ENCODE measurements at places on chromosomes 4 and X.

GRCh38 chrX:19991350-19991718 is 473 bp upstream of the BCLAF3 start:
- no peak for DNase-seq

- no peak for DNase-seq
Observed at GRCh38 chrX:19718642-19719041, 168.8 kb downstream of the SH3KBP1 start.

- peak; percentile 71 for DNase-seq
Observed at GRCh38 chr4:156677131-156677531, 294.5 kb downstream of the PDGFC start.

GRCh38 chr4:125760201-125760819 is 445.6 kb downstream of the FAT4 start:
- no peak for DNase-seq

GRCh38 chr4:40066651-40067050 is 10.0 kb downstream of the N4BP2 start:
- no peak for DNase-seq

GRCh38 chr4:7173841-7174449 is 18.4 kb upstream of the SORCS2 start:
- DNase-seq, result no peak

DNA sequence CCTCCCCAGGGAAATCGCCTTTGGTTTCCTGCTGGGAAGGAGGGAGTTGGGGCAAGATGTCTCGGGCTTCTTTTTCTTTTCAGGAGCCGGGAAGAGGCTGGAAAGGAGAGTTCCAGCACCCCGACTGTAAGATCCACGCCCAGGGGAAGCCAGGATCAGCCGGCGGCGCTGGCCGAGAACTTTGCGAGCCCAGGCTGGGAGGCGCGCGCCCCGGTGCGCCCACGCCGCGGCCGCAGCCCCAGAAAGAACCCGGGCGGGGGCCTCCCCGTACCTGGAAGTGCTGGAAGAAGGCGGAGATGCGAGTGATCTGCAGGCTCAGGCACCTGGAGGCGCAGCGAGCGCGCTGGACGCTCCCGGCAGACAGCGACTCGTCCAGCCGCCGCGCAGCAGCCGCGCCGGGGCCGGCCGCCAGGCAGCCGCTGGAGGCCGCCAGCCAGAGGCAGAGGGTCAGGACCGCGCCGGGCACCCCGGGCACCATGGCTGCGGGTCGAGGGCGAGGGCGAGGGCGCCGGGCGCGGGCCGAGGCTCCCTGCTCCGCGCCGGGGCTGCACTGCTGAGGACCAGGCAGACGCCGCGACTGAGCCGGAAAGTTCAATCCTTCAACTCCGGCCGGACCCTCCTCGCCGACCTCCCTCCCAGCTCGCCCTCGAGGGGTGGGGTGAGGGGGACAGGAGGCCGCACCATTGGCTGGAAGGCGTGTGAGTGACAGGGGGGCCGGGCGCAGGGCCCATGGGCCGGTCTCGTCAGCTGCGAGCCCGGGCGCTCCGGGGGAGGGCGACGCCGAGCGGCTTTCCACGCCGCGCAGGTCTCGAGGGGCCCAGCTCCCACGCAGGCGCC is at the start of gene ANOS1:
ANOS1 (minus strand) TSS at position 579 of the 837 bp plus-strand sequence; CDS start at position 478, 101 bp downstream.
- peak; percentile 11 for DNase-seq

DNA sequence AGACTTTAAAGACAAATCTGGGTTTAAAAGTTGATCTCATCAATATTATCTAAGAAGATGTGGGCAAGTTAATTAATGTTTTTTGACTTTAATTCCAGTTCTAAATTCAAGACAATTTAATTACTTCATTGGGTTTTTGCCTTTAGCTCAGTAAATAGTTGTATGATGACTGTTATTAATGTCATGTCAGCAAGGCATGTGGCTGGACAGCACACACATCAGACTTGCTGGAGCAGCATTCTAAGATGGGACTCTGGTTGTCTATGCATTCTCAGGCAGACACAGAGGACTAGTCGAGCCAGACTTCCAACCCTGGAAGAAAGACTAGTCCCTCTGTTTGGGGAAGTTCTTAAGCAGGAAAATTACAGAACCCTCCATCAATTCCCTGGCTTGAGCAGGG is 180.7 kb upstream of the GK2 start:
- peak; percentile 8 for DNase-seq

GRCh38 chrX:100979881-100980607 is 10.5 kb downstream of the ARL13A start:
- no peak for DNase-seq

GRCh38 chr4:108034565-108034964 is 44.9 kb downstream of the HADH start:
- no peak for DNase-seq

DNA sequence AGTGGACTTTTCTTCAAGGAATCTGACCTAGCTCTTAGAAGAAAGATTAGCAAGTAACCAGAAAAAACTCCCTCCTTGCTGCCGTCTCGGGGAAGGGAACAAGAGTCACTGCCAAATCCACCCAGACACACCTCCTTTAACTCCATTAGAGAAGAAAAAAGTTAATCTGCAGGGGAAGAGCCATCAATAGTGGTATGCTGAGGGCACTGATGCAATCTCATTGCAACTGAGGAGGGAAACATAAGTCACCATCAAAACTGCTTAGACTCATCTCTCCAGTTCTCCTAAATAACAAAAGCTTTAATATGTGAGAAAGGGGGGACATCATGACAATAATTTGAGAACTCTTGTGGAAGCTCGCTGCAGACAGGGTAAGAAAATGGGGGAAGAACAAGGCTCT is 49.3 kb upstream of the MAGED4B start:
- no peak for DNase-seq

DNA sequence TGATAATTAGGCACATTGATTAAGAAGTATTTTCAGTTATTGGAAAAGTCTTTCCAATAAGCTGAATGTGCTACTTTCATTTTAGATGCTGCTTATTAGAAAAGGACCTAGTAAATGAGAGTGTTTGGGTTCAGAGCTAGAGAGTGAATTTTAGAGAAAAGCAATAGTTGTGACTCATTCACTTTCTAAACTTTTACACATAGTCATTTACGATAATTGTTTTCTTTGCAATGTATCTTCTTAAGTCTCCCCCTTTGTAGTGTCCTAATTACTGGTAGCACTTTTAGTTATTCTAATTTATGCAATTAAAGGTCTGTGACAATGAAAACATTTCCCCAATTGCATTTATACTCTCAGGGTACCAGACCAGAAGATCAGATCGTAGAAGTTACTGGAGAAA is 1.3 kb downstream of the IL21 start:
- no peak for DNase-seq

DNA sequence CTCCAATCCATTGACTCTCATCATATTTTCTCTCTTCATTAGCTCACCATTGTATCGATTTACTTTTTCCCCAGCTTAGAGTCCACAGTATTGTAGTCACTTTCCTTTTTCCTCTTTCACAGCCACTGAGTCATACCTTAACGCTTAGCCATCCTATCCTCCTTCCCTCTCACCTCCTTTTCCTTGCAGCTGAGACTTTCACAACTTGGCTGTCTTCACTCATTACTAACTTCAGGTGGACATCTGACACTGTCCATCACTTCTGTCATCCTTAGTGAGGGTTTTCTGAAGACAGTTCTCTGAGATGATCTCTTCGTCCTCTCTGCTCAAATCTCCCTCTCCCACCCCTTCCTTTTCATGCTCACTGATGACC is 70.5 kb upstream of the ESX1 start:
- DNase-seq, result no peak

- no peak for DNase-seq
Observed at GRCh38 chr4:165418073-165418472, 39.3 kb downstream of the CPE start.

GRCh38 chr4:17029964-17030363 is 131.5 kb upstream of the LDB2 start:
- DNase-seq, result peak; percentile 31

- no peak for DNase-seq
Observed at GRCh38 chr4:158350161-158350560, 139.9 kb downstream of the TMEM144 start.

DNA sequence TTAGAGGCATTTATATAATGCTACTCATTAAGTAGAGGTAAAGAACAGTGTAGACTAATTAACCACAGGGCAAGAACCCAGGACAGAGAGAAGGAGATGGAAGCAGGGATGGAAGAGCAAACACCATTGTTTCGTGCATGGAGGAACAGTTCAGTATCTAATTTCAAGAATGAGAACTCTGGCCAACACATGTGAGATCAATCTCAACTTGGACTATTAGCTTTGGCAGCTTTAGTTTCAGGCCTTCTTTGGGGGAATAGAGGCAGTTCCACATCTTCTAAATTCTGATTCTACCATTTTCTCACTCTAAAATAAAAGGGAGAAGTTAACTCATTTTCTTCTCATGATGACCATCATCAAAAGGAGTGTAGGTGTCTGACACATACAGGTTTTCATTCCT is 207.0 kb downstream of the LDB2 start:
- DNase-seq, result no peak

- no peak for DNase-seq
Observed at GRCh38 chr4:88414755-88415154, 36.1 kb downstream of the HERC6 start.

GRCh38 chr4:99361268-99361898 is 8.8 kb upstream of the ADH1C start:
- DNase-seq, result no peak

DNA sequence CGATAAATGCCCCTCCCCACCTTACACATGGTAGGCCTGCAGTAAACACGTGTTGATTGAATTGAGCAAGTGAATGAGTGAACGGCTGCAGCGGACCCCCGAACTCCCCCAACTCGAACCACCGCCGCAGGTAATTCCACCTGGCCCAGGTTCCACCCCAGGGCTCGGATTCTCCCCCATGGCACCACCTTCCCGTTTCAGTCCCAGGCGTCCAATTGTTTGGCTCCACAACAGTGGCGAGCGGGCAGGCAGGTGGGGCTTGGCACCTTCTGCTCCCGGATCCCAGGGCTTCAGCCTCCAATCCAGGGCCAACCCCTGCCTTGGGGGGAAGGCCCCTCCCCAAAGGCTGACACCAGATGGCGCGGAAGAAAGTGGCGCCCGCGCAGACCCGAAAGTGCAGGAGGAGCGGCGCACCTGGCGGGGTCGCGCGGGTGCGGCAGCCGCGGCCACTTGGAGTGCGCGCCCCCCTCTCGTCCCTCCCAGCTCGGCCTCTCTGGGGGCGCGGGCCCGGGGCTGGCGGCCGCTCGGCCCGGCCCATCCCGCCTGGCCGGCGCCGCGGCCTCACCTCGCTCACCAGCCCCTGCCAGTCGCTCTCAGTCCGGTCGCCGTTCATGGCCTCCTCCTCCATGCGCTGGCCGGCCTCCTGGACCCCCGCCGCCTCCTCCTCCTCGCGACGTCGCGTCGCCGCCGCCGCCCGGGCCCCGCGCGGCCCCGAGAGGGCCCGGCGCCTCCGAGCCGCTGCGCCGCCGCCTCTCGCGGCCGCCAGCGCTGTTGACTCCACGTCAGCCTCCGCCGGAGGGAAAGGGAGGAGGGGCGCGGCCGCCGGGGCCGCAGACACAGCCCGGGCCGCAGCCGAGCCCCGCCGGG is at the start of gene CCDC149:
CCDC149 (minus strand) TSS at position 791 of the 867 bp plus-strand sequence; CDS start at position 613, 178 bp downstream.
- DNase-seq, result peak; percentile 60

- peak; percentile 29 for DNase-seq
Observed at GRCh38 chrX:46208225-46208854, 336.9 kb downstream of the ZNF674 start.

- DNase-seq, result no peak
Observed at GRCh38 chrX:21503593-21503992, 129.4 kb downstream of the CNKSR2 start.

GRCh38 chr4:147678106-147678505 is 5.9 kb downstream of the PRMT9 start:
- DNase-seq, result no peak

GRCh38 chrX:154516656-154517100 is 646 bp upstream of the FAM3A start:
- peak; percentile 81 for DNase-seq

Measured in choroid plexus epithelial cell (primary cell).